ENCODE measurements at places on chromosomes 3 and 15.

DNA sequence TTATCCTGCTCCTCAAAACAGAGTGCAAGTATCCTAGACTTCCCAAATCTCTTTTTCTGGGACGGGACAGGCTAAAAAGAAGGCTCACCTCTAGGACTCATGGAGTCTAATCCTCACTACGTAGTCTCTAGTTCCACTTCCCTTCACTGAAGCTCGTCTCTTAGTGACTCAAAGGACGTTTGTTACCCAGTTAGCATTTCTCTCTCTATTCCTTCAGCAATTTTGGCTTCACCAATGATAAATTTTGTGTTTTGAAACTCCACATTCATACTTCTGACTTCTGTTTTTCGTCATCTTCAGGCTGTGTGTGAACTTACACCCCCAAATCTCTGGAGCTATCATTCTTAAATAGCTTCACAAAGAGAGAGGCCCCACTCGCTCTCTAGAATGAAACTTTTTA, 627.1 kb downstream of the NAALADL2 start:
- no peak for DNase-seq

- DNase-seq: no peak
These were observed 28.0 kb upstream of the CCDC174 start for GRCh38 chr3:14623569-14624051.

- no peak for DNase-seq
These were observed 39.9 kb upstream of the MB21D2 start for GRCh38 chr3:192957441-192958021.

- DNase-seq: no peak
These were observed 218.6 kb downstream of the PDCD6IP start for GRCh38 chr3:34016925-34017587.

GRCh38 chr3:117955196-117955595, 1079.5 kb downstream of the IGSF11 start:
- DNase-seq: no peak

DNA sequence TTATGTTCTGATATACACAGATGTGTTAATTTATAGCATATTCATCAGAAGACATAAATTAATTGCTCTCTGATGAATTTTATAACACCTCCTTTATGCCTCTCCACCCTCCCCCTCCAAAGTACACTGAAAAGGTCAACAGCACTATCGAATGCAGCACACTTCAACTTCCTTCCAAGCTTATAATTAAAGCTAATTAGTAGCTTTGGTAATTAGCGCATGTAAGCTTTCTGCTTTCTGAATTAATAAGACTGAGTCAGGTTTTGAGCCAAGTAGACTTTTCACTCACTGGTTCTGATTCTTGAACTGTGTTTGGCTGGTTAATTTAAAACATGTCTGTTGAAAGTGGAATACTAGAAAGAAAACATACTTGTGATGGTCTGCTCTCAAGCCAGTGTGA, 760.8 kb upstream of the CFAP20DC start:
- no peak for DNase-seq

DNA sequence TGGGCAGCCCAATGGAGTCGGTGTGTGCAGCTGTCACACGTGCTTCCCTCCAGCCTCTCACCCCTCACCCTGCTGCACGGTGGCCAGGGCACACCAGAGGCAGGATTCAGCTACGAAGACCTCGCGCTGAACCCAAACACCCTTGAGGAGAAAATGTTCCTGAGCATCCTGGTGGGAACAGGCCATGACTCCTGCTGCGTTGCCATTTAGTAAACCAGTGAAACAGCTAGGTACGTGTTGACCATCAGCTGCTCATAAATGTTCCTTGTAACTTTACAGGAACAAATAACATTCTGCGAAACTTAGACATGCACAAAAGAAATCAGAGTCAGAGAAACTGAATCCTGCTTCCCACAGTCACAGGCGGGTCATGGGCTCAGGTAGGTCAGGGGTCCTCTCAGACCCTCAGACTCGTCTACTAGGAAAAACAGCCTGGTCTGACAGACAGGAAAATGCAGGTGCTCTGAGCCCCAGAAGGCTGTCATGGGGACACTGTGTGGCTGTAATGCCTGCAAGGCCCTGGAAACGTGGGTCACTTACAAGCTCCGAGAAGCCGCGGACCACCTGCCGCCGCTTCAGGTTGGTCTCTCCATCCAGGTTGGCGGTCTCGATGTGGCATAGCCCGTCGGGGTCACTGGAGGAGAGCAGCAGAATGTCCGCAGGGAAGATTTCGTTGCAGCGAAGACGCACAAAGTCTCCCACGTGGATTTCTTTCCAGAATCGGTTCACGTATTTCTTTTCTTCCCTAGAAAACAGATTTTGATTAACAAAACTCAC, 82.5 kb downstream of the ATP10A start:
- no peak for DNase-seq

- no peak for DNase-seq
These were observed 22.4 kb downstream of the PRKCI start for GRCh38 chr3:170244576-170244975.

DNA sequence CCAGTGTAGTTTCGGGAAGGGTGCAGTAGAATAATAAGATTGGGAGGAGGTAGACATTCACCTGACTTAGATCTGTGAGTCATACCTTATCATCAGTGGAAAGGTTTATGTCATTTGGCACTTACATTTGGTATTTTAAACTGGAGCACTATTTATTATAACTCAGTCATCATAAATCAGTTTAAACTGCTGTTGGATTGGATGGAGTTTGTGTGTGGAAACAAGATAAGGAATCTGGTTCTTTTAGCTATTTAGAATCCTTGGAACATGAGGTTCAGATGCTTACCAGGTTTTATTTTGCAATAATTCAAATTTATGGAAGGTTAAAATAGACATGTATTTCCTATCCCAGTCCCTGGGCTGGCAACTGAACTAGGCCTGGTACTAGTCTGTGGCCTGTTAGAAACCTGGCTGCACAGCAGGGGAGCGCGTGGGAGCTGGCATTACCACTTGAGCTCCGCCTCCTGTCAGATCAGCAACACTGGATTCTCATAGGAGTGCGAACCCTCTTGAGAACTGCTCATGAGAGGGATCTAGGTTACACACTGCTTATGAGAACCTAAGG, 34.5 kb downstream of the ZFAND6 start:
- no peak for DNase-seq

GRCh38 chr3:37969596-37970100, 20.9 kb upstream of the VILL start:
- DNase-seq: no peak

DNA sequence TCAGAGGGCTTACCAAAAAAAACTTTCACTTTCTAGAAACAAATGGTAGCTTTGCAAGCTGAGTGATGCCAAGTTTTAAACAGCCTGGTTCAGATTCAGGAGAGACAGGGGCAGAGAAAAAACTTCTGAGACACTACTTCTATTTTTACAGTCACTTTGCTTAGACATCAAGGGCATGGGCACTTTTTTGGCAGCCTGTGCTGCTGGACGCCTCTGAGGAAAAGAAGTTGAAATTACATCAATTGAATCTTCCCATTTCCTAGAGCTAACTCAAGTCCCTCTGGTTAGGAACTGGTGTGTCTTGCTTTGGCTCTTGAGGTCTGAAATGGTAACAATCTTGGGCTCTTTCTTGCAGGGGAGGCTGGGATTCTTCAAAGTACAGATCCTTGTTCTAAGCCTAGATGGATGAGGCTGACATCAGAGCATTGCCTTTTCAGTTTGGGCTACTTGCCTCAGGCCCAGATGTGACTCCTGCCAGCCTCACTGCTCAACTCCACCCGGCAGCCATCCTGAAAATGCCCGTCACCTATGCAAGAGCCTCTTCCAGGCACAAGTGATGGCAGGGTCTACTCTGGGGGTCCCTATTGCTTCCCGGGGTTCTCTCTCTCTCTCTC, 357.5 kb downstream of the FOXP1 start:
- DNase-seq: no peak

DNA sequence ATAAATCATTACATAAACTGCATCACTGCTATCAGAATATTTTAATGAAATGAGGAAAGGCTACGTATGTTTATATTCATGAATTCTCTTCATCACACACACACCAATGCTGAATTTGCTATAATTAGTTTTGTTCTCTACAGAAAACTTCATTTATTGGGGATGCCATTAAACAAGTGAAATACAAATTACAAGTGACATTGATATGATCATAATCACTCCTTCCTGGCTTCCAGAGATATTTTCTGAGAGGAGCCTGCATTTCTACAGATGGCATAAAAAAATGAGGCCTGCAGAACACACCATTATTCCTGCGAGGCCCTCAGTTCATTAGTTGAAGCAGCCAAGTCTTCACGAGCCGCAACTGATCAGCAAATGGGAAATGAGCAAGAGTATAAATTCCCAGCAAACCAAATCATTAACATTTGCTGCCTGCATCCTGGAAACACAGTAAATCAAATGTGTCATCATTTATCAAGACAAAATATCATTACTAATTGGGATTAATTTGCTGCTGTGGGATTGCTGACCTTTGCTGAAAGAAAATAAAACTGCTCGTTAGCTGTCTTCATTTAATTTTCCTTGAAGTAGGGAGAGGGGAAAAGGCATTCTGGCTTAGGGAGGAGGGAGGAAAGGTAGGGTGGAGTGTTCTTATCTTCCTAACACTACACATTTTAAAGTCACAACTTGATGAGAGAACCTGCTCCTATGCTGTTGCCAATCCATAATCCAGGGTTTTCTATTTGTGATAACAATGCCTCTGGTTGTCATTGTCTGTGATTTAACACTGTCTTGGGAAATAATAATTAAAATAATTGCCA, 921.9 kb downstream of the SQOR start:
- DNase-seq: no peak

DNA sequence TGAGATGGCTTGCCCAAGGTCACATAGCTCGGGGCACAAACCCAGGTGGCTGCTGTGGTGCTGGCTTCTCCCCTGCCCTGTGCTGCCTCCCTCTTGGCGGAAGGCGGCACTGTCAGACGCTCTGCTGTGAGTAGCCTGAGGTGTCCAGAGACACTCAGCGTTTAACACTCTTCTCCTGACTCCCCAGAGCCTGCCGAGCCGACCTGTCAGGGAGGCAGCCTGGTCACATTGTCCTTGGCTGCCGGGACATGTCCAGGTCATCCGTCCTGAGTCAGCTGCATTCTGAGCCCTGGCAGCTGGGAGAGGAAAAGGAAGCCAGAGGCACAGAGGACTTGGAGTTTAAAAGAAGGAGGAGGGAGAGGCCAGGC, 4.7 kb downstream of the LMAN1L start:
- DNase-seq: no peak

DNA sequence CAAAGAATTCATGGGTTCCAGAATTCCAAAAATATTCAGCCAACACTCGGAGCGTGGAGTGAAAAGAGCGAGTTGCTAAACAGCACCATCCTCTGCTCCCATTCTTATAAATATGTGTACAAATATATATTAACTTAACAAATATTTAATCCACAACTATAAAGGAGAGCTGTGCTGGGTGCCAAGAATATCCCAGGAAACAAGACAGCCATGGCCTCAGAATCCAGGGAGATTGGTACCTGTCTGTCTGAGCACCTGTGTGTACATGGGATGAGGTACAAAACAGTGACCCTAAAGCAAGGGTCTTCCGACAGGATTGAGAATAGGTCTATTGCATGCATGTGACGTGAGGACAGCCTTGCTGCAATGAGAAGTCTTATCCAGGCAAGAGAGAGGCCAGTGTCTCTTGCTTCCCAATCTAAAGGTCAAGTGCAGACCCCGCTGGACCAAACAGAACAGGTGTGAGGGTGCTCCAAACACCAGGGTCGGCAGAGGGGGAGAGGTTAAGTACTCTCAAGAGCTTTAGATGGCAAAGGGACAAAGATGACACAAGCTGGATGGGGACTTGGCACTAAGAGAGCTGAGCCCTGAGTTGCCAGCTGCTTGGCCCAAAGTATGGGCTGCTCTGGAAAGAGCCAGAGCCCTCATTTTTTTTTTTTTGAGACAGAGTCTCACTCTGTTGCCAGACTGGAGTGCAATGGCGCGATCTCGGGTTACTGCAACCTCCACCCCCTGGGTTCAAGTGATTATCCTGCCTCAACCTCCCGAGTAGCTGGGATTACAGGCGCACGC, 36.2 kb downstream of the HOMER2 start:
- DNase-seq: no peak

- no peak for DNase-seq
These were observed 312.5 kb downstream of the OXSM start for GRCh38 chr3:26102376-26102775.

GRCh38 chr3:191235331-191236314, 36.6 kb downstream of the OSTN start:
- no peak for DNase-seq

DNA sequence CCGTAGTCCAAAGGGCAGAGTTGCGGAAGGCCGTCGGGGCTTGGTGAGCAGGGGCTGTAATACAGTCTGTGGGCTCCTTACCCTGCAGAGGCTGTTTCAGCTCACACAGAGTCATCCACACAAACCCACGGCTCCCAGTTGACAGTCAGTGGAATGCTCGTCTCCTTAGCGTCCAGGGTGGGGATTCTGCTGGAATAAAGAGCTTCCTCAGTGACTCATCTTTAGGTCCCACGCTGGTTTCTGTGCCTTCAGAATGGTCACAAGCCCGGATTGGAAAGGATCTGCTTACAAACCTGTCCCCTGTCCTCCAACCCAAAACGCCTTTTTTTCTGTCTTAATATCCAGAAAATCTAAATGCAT, 201.3 kb upstream of the TPM1 start:
- no peak for DNase-seq

GRCh38 chr3:46659285-46659684, 34.2 kb downstream of the ALS2CL start:
- no peak for DNase-seq

- no peak for DNase-seq
These were observed at the start of gene DAZL for GRCh38 chr3:16604887-16605602. DAZL (minus strand) TSS chr3:16605423; CDS start chr3:16605205, 218 bp downstream.
